ENCODE measurements at places on chromosomes 7 and 10.

DNA sequence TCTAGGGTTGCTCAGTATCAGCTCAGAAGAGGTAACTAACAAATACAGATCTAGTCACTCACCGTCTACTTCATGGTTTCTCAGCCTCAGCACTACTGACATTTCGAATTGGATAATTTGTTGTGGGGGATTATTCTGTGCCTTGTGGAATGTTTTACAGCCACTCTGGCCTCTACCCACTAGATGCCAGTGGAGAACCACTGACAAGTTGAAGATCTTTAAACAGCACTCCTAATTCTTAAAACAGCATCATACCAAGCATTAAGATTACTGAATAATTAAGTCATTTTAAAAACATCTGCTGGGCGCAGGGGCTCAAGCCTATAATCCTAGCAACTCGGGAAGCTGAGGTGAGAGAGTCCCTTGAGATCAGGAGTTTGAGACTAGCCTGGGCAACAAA lies 82.6 kb downstream of the UPF2 start:
- no peak for DNase-seq

GRCh38 chr7:43925984-43926797 lies at the start of gene UBE2D4:
Gene UBE2D4 (plus strand): TSS chr7:43926436. CDS start chr7:43926533, 97 bp downstream.
- peak; percentile 88 for DNase-seq

GRCh38 chr10:21527598-21528235 lies 2.2 kb upstream of the SKIDA1 start:
- DNase-seq: no peak

- DNase-seq: no peak
Measured at GRCh38 chr10:51273574-51273973, 199.3 kb downstream of the PRKG1 start.

- DNase-seq: no peak
Measured at GRCh38 chr7:127245002-127245401, 7.7 kb downstream of the GRM8 start.

GRCh38 chr7:28579571-28579970 lies 167.3 kb downstream of the CREB5 start:
- no peak for DNase-seq

GRCh38 chr10:62811159-62811875 lies 4.8 kb downstream of the EGR2 start:
- DNase-seq: no peak

DNA sequence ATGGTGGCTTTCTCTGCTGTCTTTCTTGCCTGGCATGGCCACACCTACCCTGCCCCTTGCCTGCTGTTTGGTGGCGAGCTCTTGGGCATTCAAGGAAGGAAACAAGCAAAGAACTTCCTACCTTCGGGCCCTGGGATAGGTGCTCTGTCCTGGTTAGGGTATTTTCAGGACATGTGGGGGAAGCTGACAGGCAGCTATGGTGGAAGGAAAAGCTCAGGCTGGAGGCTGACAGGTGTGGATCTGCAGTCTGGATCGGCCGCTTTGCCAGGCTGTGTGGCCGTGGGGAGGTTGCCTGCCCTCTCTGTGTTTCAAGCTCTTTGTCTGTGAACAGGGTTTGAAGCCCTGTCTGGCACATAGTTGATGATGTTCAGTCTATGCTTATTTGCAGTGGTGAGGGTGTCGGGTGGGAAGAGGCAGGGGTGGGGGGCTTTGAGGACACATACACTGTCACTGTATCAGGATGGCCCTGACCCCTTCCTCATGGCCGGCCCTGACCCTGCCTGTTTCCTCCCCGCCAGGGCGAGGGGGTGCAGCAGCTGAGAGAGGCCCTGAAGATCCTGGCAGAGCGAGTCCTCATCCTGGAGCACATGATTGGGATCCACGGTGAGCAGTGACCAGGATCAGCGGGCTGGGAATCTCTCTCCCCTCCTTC lies 73.7 kb downstream of the MYL10 start:
- no peak for DNase-seq

GRCh38 chr10:36358736-36359135 lies 716.6 kb upstream of the FZD8 start:
- DNase-seq: no peak

DNA sequence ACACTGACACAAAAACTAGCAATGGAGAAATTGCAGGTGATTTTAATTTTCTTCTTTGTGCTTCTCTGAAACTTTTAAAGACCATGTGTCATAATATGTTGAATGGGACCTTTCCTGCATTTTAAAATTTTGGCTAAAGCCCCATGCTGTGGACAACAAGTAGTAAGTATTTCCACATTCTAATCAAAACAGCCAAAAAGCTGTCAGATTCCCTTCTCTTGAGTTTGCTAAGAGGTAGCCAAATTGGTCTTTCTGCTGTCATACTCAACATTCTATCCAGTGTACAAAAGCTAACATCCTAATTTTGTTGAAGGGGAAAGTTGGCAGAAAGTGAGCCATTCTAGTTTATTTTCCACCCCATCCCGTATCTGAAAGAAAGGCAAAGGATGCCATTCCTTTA lies 447.6 kb downstream of the TFEC start:
- no peak for DNase-seq

GRCh38 chr7:37352974-37353948 lies 95.4 kb downstream of the ELMO1 start:
- DNase-seq: peak; percentile 82

DNA sequence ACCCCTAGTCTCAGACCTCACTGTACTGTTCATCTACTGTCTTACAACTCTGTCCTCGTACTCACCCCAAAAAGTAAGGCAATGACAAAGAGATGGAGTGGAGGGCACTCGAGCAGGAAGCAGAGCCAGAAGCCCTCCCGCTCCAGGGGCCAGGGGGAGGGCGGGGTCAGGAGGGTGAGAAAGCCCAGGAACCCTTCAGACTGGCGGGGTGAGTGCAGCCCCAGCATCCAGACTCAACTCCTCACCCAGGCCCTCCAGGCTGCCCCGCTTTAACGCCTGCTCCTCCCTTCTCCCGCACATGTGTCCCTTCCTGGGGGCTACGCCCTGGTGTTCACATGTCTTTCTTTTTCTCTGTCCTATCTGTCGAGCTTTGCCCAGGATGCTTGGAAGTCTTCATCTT lies 66.1 kb downstream of the CALML3 start:
- DNase-seq: no peak

GRCh38 chr10:124346831-124347230 lies 71.9 kb downstream of the OAT start:
- no peak for DNase-seq

DNA sequence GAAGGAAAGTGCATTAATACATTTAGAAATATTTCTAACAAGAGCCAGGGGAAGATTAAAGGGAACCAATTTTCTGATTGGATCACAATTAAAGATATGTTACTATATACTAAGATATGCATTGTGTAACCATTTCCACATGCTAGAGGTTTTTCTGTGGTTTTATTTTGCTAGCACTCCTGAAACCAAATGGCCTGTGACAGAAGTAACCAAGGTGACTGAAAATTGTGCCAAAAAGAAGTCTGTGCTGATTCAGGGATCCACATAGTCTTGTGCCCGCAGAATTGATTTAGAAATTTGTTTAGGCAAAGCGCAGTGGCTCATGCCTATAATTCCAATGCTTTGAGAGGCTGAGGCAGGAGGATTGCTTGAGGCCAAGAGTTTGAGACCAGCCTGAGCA lies 1.8 kb downstream of the CC2D2B start:
- DNase-seq: no peak

- no peak for DNase-seq
Measured at GRCh38 chr7:103640031-103640779, 194.2 kb upstream of the SLC26A5 start.

DNA sequence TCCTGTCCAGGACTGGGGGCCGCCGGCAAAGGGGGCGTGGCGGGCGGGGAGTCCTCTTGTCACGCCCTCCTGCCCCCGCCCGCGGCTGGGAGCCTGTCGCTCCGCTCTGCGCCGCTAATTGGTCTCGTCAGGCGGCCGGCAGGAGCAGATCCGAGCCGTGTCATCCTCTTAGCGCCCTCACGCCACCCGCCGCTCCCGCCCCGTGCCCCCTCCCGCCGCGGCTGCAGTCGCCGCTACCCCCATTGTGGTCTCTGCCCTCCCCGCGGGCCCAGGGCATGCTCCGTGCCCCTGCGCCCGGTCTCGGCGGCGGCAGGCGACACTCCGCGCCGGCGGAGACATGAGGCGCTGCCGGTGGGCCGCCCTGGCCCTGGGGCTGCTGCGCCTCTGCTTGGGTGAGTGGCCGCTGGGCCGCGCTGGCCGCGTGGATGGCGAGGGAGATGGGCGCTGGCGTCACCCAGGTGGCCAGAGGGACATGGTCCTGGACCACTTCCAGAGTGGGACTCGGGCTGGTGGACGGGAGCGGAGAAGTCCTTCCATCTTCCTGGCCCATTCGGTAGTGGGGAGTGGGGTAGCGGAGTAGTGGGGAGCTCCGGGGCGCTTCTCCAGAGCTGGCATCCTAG lies at the start of gene CDHR1:
TSS of gene CDHR1 (plus strand) at position 114 of the 620 bp plus-strand sequence. CDS start at position 338, 224 bp downstream.
- no peak for DNase-seq

DNA sequence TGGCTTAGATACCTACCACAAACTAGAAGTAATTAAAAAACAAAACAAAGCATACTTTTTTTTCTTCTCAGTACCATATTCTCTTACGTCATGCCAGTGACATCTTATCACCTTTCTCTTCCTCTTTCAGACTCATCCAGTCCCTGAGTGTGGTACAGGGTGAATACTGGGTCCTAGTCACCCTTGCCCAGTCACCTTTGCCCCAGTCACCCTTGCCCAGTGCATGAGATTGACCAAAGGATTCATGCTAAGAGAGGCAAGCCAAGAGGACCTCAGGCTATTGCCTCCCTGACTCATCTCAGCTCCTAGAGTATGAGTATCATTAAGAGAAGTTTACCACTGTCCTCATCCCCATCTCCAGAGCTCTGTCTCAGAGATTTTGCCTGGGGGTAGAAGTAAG lies 10.0 kb upstream of the TSPAN12 start:
- no peak for DNase-seq

DNA sequence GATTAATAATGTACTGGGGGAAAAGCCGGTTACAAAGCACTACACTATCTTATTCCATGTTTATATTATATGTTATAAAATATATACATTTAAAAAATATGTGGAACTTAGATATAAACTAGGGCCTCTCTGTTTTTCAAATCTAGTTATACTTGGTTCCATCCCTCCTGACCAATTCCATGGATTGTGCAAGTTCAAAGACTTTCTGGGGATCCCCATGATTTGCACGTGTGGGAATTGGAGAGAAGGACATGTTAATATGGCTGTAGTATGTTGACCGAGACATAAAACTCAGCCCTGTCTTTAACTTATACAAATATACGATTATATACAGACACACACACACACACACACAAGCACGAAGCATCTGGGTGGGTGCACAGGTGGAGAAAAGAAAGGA lies 18.8 kb upstream of the ECHDC3 start:
- DNase-seq: no peak

Measured in central memory CD4-positive, alpha-beta T cell (primary cell).